Fibroblast of pulmonary artery (primary cell): ENCODE measurements at places on chromosomes 3 and 15.

GRCh38 chr3:101203411-101203810 lies 117.0 kb downstream of the IMPG2 start:
- peak; percentile 20 for DNase-seq

GRCh38 chr15:29935296-29936004 lies 113.2 kb upstream of the TJP1 start:
- no peak for DNase-seq

- no peak for DNase-seq
Observed at GRCh38 chr3:191398607-191399006, 62.4 kb upstream of the PYDC2 start.

GRCh38 chr3:19338769-19339168 lies 190.5 kb downstream of the KCNH8 start:
- DNase-seq: no peak

- DNase-seq: peak; percentile 83
Observed at GRCh38 chr3:71681224-71681668, 44.0 kb downstream of the EIF4E3 start.

DNA sequence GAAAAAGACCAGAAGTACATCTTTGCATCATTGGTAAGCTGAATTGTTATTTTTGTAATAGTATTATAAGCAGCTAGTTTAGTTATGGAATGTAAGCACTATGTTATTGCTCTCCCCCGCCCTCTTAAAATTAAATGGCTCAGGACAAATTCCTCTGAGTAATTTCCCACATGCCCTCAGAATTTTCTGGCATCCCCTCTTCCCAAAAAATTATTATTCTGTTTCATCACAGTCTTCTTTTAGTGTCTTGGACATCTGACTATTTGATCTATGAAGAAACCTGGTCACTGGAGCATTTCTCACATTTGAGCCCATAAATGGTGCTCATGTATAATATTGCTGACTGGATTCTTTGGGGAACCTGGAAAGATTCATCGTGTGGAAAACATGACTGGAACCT lies 68.3 kb downstream of the KLHL25 start:
- DNase-seq: no peak

- no peak for DNase-seq
Observed at GRCh38 chr3:140128217-140128616, 193.2 kb downstream of the CLSTN2 start.

GRCh38 chr3:13135811-13136321 lies 62.6 kb upstream of the IQSEC1 start:
- DNase-seq: no peak

- DNase-seq: peak; percentile 62
Observed at GRCh38 chr15:39591896-39592315, 11.0 kb downstream of the THBS1 start.

- peak; percentile 47 for DNase-seq
Observed at GRCh38 chr15:88605189-88606069, 15.7 kb upstream of the AEN start.

- DNase-seq: peak; percentile 89
Observed at GRCh38 chr15:80343554-80343992, 60.6 kb upstream of the ARNT2 start.

DNA sequence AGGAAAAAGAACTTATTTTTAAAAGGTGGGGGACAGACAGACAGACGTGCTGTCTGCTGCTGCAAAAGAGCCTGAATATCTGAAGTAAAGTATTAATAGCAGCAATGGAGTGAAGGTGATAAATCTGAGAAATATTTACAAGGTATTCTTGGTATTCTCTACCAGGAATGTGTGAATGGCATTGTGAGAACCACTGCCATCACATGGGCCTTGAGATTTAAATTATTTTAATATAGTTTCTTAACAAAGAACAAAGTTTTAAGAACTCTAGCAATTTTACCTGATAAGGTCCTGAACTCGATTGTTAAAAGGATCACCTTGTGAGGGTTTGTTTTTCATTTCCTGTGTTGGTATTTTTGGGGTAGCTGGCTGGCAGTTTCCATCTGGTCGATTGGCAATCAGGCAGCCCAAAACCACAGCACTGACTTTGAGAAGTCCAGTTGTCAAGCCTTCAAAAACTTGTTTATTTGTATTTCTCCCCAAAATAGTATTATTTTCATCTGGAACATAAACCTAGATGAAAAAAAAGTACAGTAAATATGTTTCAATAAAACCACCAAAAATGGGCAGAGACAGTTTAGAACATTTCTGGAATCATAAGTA lies 97.3 kb downstream of the ISL2 start:
- DNase-seq: peak; percentile 24

DNA sequence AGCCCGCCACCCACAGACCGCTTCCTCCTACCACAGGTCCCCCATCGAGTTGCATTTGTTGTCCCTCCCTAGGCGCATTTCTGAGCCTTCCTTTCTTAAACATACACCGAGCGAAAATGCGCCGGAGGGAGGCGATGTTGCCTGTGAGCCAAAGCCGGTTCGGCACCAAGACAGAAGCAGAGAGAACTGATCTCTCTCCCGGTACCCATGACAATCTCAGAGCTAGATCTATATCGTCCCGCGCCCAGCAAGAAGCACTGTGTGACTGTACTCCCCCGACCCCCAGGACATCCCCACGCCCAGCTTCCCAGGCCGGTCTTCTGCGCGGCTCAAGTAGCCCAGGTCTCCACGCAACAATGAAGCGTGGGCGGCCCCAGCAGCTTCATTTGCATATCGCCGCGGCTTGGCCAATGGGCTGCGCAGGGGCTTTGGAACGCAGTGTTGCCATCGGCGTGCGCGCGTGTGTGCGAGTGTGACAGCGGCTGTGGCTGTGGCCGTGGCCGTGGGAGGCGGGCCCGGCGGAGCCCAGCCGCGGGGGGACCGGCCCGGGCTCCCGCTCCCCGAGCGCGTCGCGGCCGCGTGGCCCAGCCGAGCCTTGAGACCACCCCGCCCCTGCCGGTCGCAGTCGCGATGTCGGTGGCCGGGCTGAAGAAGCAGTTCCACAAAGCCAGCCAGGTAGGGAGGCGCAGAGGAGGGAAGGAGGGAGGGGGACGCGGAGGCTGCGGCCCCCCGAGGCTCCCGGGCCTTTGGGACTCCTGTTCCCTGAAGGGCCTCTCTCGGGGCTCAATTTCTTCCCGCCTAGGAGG lies at the start of gene SH3GL3:
SH3GL3 (plus strand) TSS at position 438 of the 806 bp plus-strand sequence; CDS start at position 631, 193 bp downstream.
- peak; percentile 74 for DNase-seq

DNA sequence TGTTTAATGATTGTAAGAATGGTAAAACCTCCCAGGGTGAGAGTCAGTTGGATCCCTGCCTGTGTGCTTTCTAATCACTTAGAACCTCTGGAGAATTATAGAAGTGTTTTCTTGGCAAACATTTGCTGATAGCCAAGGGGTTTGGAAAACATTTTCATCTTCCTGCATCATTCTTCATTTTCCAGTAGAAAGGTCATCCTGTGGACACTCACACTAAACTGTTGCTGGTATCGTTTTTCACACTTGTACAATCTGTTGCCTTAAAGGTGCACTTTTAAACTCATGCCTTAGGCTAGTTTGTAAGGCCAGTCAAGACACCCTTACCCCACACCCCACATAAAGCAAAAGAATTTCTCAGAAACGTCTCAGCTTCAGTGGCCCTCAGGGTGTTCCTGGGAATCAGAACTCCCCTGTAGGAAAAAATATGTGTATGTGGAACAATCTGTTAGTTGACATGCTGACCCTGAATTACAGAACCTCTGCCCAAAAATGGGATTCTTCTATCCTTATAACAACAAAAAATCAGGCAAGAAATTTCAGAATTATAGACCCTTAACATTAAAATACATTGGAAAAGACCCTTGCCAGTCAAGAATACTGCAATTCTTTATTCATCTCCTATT lies 5.8 kb upstream of the PLD1 start:
- no peak for DNase-seq

- DNase-seq: peak; percentile 78
Observed at GRCh38 chr15:62071711-62072308, 5.0 kb downstream of the C2CD4A start.

GRCh38 chr3:120425572-120426250 lies 25.1 kb downstream of the FSTL1 start:
- DNase-seq: peak; percentile 95

DNA sequence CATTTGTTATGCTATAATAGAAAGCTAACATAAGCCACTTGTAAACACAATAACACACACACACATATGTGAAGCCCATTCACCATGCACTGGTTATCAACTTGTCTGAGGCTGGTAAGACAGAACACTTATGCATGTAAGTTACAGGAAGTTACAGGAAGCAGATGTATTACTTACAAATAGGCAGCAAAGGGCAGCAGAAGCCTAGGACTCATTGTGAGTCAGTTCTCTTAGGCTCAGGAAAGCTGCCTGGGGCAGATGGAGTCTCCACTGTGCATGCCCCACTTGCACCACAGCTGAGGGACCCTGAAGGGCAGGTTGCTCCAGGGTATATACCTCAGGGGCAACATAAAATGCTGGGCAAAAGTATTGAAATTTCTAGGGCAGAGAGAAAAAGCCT lies 748.8 kb upstream of the CCDC54 start:
- DNase-seq: peak; percentile 67

DNA sequence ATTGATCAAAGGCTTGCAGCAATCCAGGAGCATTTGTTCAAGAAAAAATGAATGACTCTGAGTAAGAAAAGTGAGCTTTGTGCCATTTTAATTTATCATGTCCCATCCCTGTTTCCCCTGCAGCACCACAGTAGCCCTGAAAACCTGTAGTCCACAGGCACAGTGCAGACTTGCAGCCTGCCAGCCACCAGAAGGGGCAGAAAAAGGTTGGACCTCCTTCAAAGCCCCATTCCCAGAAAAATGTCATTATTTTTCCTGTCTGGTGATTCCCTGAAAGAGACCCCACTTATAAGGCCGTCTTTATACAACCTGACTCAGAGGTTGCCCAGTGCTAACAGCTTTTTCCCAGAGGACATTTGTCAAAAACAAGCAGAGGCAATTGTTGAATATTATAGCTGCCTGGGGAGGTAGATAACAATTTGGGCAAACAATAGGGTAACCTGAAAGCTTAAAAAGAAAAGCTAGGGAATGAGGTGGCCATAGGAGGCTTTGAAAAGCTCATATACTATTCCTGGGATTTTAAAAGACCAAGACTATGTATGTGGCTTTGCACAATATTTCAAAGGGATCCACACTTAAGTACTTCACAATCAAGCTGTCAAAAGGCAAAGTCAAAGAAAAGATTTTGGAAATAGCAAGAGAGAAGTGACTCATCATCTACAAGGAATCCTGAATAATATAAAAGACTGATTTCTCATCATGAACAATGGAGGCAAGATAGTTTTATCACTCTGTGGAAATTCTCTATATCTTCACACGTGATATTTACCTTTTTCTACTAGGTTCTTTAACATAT lies 136.8 kb upstream of the PLXNA1 start:
- DNase-seq: peak; percentile 75

DNA sequence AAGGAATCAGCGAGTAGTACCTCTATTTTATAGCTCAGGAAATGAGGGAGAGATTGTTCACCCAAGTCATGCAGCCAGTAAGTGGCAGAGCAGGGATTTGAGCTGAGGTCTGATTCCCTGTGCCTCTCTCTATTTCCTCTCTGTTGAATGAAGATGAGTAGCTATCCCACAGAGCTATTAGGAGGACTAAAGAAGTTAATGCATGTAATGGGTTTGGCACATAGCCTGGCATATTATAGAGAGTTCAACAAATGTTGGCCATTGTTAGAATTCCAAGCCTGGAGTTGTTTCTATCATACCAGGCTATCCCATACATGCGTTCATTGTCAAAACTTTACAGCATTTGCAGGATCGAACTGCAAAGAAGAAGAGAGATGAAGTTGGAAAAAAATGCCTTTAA lies 21.8 kb upstream of the KLHL6 start:
- DNase-seq: no peak

- DNase-seq: no peak
Observed at GRCh38 chr3:163838769-163839168, 1239.5 kb downstream of the SI start.

GRCh38 chr3:74129611-74130010 lies 484.8 kb downstream of the CNTN3 start:
- DNase-seq: no peak

- no peak for DNase-seq
Observed at GRCh38 chr3:187072511-187072910, 66.8 kb downstream of the RPL39L start.

DNA sequence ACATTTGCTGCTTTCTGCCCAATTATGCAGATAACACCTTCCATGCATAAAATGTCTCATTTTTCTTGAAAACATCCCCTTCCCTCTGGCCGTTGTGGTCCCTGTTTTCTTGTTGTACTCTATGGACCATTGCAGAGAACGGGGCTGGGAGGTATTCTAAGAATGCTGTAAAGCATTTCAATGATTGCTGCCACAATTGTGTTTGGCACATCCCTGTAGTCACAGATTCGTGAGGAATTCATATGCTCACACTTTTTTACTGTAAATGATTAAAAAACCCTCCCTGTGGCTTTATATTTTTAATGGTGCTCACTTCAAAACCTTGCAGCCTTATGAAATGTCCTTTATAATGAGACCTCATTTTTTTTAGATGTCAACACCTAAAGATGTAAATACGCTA lies 207.2 kb upstream of the GBE1 start:
- no peak for DNase-seq

GRCh38 chr15:90588427-90588826 lies 58.7 kb downstream of the CRTC3 start:
- peak; percentile 39 for DNase-seq

DNA sequence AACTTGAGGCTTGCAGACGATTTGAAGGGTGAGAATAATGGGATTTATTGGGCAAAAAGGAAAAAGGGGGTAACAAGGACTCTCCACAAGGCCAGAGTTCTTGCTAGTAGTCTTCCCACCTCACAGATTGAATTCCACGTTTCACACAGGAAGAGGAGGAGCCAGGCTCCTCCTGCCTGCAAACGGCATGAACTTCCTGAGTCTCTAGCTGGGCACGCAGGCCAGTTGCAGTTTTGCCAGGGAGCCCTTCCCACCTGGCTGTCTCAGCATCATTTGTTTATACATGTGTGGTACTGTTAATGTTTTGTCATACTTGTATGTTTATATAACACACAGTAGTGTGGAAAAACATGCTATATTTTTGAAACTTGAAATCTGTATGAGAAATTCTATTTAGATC lies 155.0 kb downstream of the NLGN1 start:
- DNase-seq: no peak

GRCh38 chr15:64642875-64643274 lies 132.5 kb downstream of the RBPMS2 start:
- DNase-seq: no peak

GRCh38 chr3:194861375-194861774 lies 175.7 kb downstream of the FAM43A start:
- DNase-seq: no peak
